ENCODE measurements at places on chromosomes 1 and 21. TPM values are rescaled to one million over a fixed set of nuclear protein-coding genes. Genes with fewer than 3 reads are reported as not detected.

Gene TRIM58
- not detected for polyA plus RNA-seq

Gene RAB3B
- 9.7 TPM for polyA plus RNA-seq

Gene TEX38
- polyA plus RNA-seq: 0.27 TPM

Gene NOTCH2
- 34.9 TPM for polyA plus RNA-seq

Gene HTR6
- polyA plus RNA-seq: not detected

Gene DDR2
- 21.6 TPM for polyA plus RNA-seq

Gene ERICH3
- polyA plus RNA-seq: not detected

Gene PROX1
- polyA plus RNA-seq: 6.7 TPM

Gene ARMH1
- 6.1 TPM for polyA plus RNA-seq

Gene TMEM51
- polyA plus RNA-seq: 23.4 TPM

Gene C1orf94
- polyA plus RNA-seq: not detected

Gene PCBP3
- 7.2 TPM for polyA plus RNA-seq

Gene MNDA
- not detected for polyA plus RNA-seq

Gene CD101
- polyA plus RNA-seq: not detected

Gene BCL2L15
- polyA plus RNA-seq: 0.84 TPM

All from hepatocyte (in vitro differentiated cells).